Mesothelial cell of epicardium (in vitro differentiated cells): ENCODE measurements at places on chromosomes 12 and 14.
A peak's percentile ranks its signal among the peaks of the same experiment; 100 is the strongest.

- H3K27ac ChIP-seq, result peak overlapping the region; percentile 87
- no peaks in the 10 kb centered on the region for H3K36me3 ChIP-seq
- no peak for DNase-seq
- peaks cover 2% of the 10 kb centered on the region for H3K27me3 ChIP-seq
- H3K4me1 ChIP-seq, result peaks cover 35% of the 10 kb centered on the region
These were observed 117.3 kb upstream of the CAND1 start for GRCh38 chr12:67151886-67152285.

DNA sequence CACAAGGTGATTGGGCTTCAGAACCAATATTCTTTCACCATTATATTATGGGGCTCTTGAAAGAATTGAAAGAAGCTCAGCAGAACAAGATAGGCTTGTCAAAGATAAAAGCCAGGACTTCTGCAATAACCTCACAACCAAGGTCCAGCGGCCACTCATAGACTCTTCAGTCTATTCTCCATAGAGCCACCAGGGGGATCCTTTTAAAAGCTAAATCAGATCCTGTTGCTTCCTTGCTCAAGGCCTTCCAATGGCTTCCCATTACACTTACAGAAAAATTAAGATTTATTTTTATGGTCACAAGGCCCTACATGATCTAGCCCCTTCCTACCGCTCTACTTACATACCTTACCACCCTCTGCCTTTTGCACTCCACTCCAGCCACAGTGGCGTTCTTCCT lies 169.6 kb downstream of the C12orf42 start:
- no peak overlapping the region for H3K27ac ChIP-seq
- H3K36me3 ChIP-seq, result no peaks in the 10 kb centered on the region
- DNase-seq, result no peak
- H3K27me3 ChIP-seq, result peaks cover 11% of the 10 kb centered on the region
- no peaks in the 10 kb centered on the region for H3K4me1 ChIP-seq

GRCh38 chr14:95240859-95241813 lies 78.6 kb downstream of the CLMN start:
- DNase-seq, result no peak
- peaks cover 27% of the 10 kb centered on the region for H3K4me1 ChIP-seq
- no peaks in the 10 kb centered on the region for H3K27me3 ChIP-seq
- H3K4me3 ChIP-seq, result no peak overlapping the region

DNA sequence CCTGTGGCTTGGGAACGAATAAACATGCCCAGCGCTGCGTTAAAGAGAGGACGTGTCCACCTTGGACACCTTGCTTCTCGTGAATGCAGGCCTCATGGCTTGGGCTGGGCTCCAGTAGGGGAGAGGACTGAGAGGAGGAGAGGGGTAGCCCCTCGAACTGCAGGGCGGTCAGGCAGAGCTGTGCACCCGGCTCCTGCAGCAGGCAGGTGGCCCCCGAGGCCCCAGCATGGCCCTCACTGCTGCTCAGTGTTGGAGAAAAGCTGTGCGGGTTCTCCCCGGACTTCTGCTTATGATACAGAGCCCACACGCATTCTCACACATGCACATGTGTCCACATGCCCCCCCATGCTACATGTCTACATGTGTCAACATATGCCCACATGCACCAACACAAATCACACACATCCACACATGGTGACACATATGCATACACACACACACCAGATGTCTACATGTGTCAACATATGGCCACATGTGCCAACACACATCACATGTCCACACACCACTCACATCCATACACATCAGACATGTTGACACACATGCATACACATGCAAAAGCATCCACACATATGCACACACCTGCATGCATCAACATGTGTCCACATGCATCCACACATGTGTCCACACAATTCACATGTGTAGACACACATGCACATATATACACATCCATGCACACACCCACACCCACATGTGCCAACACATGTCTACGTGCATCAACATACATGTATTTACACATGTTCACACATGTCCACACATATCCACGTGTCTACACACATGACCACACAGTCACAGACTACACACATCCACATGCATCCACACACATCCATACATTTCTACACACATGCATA lies 3.0 kb downstream of the ADGRD1 start:
- no peak for DNase-seq
- peaks cover 31% of the 10 kb centered on the region for H3K4me1 ChIP-seq
- no peak overlapping the region for H3K4me3 ChIP-seq
- no peaks in the 10 kb centered on the region for H3K36me3 ChIP-seq
- H3K27ac ChIP-seq, result no peak overlapping the region
